ENCODE measurements at places on chromosomes 2 and 18.

- DNase-seq, result no peak
These were observed 4.1 kb upstream of the ZCCHC2 start for GRCh38 chr18:62518460-62519375.

GRCh38 chr18:7456376-7456775 lies 110.7 kb upstream of the PTPRM start:
- DNase-seq, result no peak

- peak; percentile 24 for DNase-seq
These were observed 33.1 kb upstream of the PELI1 start for GRCh38 chr2:64177315-64177714.

GRCh38 chr18:37393945-37394609 lies 171.5 kb downstream of the CELF4 start:
- DNase-seq, result peak; percentile 13

GRCh38 chr2:44244135-44244871 lies 31.0 kb upstream of the SLC3A1 start:
- no peak for DNase-seq

GRCh38 chr18:58618822-58619595 lies 9.9 kb downstream of the ALPK2 start:
- DNase-seq, result no peak

GRCh38 chr2:108594132-108594981 lies 60.1 kb downstream of the LIMS1 start:
- no peak for DNase-seq

DNA sequence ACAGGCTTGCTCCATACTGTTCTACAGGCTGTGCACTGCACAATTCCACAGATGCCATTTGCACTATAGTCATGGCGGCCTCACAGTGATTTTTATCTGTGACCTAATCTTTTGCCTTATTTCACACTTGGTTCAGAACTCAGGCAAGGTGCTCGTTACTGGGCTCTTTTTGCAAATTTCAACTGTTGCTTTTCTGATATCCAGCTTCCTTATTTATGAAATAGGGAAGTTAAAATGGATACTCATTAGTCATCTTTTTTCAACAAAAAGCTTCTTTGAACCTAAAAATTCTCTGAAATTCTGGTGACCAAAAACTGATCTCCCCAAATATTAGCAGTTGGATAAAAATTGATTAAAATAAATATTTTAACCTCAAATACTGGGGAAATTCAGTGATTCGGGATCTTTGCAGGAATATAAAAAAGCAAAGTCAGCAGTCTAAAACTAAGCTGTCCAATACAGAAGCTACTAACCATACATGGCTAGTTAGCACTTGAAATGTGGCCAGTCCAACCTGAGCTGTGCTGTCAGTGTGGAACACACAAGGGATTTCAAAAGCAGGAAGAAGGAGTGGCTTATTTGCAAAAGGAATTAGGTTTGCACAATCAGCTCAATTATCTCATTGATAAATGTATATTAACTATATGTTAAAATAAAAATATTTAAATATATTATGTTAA lies 134.4 kb downstream of the COL4A4 start:
- no peak for DNase-seq

- DNase-seq, result no peak
These were observed 10.1 kb upstream of the B3GNT7 start for GRCh38 chr2:231385429-231385828.

DNA sequence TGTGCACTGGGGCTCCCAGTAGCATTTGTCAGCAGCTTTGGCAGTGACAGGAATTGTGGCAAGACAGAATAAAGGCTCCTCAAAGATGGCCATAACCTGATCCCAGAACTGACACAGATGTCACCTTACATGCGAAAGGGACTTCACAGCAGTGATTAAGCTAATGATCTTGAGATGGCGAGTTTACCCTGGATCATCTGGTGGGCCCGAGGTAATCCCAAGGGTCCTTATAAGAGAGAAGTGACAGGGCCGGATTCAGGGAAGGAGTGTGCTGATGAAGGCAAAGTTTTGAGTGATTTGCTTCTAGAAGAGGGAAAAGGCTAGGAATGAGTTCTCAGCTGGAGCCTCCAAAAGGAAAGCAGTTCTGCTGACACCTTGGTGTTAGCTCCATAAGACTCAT lies 333.9 kb downstream of the LPIN1 start:
- DNase-seq, result no peak

GRCh38 chr2:25743132-25743830 lies 69.9 kb upstream of the DTNB start:
- no peak for DNase-seq

GRCh38 chr18:23588836-23589560 lies 2.7 kb upstream of the NPC1 start:
- no peak for DNase-seq

- no peak for DNase-seq
These were observed 1.8 kb downstream of the ZFP36L2 start for GRCh38 chr2:43224571-43225092.
